Mammary epithelial cell (primary cell): ENCODE measurements at places on chromosomes 5 and 9. TPM values are rescaled to one million over a fixed set of nuclear protein-coding genes. Genes with fewer than 3 reads are reported as not detected.
A peak's percentile ranks its signal among the peaks of the same experiment; 100 is the strongest.

PGM5 gene
- polyA plus RNA-seq, result 0.12 TPM

RLN2 gene
- polyA plus RNA-seq, result 0.67 TPM

MPDZ gene
- 7.6 TPM for polyA plus RNA-seq

EIF4E1B gene
- not detected for polyA plus RNA-seq

IL3 gene
- not detected for polyA plus RNA-seq

SPINK6 gene
- polyA plus RNA-seq, result 5.3 TPM

TAF11L5 gene
- not detected for polyA plus RNA-seq

EQTN gene
- polyA plus RNA-seq, result not detected

SHOC1 gene
- 0.01 TPM for polyA plus RNA-seq

DNA sequence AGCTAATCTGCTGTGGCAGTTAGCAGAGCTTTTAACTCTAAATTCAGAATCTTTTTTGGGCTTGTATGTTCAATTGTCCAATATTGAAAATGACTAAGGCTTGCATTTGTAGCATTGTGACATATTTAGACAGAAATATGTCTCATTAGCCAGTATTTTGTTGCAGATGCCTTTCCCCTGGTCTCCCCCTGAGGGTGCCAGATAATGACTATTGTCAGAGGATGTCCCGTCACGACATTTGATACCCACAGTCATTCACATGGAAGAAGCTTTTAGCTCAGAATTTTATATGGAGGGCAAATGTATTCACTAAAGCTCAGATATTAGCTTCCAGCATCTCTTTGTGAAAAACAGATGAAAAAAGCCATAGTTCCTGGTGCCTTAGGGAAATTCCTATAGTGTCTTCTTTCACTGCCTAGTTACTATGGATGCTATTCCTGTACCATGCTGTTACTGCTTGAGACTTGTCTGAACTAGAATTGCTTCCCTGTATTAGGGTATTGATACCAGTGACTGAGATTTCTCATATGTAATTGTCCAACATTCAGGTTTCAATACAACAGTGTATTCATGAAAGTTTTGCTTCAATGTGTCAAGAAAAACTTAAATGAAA, 96.2 kb downstream of the CCDC192 start:
- DNase-seq, result no peak

- peak; percentile 28 for DNase-seq
These were observed 75.0 kb downstream of the TNC start for GRCh38 chr9:115042781-115043509.

GRCh38 chr5:56340196-56340980, 107.3 kb upstream of the ANKRD55 start:
- DNase-seq, result peak; percentile 30

DNA sequence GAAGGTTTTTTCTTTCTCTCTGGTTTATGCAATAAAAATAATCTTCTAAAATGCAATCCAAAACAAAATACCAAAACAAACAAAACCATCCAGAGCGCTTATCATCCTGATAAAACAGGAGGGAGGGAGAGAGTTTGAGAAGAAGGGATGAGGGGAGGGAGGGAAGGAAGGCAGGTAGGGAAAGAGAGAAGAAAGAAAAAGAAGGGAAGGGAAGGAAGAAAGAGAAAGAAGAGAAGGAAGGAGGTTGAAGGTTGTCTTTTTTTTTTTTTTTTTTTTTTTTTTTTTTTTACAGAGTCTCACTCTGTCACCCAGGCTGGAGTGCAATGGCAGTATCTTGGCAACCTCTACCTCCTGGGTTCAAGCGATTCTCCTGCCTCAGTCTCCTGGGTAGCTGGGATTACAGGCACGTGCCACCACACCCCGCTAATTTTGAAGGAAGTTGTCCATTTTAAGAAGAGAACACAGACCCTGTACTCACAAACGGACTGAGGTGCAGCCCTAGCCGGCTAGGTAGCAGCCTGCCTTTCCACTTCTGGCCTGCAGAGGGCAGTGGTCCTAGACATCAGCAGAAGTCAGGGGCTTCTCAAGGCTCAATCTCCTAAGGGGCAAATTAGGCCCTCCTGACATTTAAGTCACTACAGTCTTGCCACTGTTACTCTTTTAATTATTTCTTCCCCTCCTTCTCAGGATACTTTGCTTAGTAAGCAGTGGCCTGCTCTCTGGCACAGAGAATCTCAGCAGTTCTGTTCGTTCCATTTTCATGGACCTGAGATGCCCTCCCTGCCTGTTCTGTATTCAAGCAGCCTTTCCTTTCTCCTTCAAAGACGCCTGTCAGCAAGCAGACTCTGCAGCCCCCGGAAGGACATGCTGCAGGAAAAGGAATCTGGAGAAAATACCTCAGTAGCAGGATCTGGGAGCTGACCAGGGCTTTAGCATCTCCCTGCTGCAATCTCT, 76.4 kb downstream of the EPB41L4B start:
- peak; percentile 40 for DNase-seq

DNA sequence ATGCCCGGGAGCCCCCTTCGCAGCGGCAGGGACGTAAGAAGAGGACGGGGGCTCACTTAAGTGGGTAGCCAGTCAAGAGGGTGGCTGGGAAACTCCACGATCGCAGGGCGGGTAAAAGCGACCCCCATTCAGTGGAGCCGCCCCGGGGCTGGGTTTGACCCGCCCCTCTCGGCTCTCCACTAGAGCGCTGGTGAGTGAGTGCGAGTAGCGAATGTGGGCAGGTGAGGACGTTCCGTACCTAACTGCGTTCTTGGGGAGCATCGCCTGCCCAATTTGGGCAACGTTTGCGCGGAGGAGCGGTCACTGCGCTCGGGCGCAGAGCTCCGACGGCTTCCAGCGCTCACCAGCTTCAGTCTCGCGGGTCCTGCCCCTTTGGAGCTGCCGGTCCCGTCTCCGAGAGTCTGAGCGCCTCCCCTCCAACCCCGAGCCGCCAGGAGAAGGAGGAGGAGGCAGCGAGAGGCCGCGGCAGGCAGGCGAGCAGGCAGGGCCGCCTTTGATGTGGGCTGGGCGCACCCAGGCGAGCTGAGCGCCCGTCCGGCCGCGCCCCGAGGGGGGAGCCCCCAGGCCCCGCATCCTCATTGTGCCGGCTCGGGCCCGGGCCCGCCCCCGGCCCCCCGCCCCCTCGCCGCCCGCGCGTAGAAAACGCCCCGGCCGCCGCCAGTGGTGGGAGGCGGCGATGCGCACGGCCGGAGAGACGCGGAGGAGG, at the start of gene FGF18:
Gene FGF18 (plus strand): TSS at position 666 of the 706 bp plus-strand sequence. CDS start 553 bp downstream, outside the sequence.
- peak; percentile 56 for DNase-seq

- no peak for DNase-seq
These were observed 24.3 kb downstream of the KCNT1 start for GRCh38 chr9:135726138-135726853.

DNA sequence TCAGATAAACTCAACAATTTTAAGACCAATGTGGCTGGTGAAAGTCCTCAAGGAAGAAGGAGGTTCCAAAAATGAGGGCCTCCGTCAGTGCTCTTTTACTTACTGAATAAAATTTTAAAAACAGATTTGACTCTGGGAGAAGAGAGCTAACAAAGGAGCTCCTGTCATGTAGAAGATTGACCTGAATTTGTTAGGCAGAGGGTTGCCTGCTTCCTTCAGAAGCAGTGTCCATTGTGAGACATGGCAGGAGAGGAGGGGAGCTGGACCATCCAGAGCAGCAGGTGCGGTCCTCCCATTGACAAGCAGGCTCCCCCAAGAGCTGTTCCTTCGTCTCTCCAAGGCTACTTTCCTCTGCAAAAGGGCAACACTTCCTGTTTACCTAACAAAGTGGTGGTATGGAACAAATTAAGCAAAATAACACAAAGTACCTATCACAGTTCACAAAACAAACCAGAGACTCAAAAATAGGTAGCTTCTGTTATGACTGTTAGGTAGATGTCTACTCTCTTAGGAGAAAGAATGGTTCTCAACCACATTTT, 238.1 kb downstream of the DENND1A start:
- DNase-seq, result no peak

DNA sequence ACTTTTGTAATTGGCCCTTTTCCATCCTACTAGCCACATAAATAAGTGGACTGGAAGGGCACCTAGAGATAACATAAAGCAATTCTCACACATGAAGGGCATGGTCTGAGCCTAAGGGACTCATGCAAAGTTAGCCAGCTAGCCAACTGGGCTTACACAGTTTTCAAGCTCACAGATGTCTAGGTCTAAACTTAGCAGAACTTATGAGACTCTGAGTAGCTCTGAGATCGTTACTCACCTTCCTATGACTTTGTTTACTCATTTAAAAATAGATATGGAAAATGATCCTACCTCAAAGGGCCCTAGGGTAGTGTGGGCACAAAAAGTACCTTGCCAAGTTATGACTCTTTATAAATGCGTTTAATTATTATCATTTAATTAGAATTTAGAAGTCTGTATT, 410.4 kb upstream of the MPDZ start:
- DNase-seq, result no peak

DNA sequence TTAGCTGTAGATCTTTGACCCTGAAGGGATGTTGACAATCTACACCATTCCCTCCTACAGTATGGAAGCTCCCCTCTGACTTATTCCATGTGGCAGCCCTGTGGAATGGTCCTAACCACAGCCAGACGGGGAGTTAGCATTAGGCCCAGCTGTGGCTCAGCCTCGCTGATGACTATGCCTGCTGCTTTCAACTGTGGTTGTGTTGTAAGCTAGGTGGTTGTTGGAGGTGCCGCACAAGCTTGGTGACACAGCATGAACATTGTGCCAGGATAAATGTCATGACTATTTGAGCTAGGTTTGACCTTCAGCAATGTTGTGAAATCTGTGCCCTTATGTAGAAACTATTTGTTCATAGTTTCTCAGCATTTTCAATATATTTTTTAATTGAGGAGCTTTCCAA, 40.6 kb downstream of the SGCD start:
- no peak for DNase-seq

DNA sequence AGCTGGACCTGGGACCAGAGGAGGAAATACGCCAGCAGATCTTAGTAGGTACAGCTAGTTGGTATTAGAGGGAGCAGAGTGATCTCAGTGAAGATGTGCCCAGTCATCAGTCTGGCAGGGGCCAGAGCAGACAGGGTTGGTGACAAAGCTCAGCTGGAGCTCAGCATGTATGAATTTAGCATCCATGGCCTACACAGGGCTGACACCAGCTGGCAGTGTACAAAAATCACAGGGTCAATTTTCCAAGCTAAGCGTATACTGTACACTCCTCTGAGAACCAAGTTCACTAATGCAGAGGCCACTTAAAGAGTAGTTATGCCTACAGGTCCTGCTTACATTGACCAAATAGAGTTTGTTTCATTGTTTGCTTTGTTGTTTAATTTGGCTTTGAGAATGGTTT, 146.6 kb downstream of the SLC24A2 start:
- DNase-seq, result no peak

GRCh38 chr9:14899042-14899814, 11.0 kb downstream of the FREM1 start:
- DNase-seq, result no peak

DNA sequence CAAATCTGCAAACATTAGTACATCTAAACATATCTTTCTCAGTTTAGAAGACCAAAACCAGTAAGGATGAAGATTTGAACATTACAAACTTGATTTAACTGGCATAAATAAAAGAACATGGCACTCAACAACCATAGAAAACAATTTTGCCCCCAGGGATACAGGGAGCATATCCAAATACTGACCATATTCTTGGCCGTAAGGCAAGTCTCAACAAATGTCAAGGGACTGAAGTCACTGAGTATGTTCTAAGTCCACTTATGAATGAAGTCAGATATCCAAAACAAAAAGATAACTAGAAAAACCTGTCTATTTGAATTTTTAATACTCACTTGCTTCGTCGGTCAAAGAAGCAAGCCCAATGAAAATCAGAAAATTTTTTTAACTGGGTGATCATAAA, 14.1 kb downstream of the FEM1C start:
- DNase-seq, result peak; percentile 56

DNA sequence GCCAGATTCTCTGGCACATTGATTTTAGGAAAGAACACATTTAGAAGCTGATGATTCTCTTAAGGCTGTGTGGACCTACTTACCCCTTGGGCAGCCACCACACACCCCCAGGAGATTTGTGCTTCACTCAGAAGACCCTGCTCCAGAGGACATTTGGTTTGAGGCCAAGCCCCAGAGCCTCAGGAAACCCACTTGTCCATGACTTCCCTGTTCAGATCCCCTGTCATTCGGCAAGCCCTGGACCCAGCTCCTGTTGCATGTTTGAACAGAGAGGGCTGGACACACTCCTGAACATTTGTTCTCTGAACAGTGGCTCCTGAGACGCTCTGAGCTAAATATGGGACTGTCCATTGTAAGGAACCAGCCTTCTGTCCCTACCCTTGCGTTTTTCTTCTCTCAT, 82.1 kb downstream of the AMBP start:
- DNase-seq, result no peak

- DNase-seq, result peak; percentile 77
These were observed 1.3 kb upstream of the PHPT1 start for GRCh38 chr9:136847826-136848392.

- DNase-seq, result no peak
These were observed 60.4 kb downstream of the PSAT1 start for GRCh38 chr9:78357165-78357873.

DNA sequence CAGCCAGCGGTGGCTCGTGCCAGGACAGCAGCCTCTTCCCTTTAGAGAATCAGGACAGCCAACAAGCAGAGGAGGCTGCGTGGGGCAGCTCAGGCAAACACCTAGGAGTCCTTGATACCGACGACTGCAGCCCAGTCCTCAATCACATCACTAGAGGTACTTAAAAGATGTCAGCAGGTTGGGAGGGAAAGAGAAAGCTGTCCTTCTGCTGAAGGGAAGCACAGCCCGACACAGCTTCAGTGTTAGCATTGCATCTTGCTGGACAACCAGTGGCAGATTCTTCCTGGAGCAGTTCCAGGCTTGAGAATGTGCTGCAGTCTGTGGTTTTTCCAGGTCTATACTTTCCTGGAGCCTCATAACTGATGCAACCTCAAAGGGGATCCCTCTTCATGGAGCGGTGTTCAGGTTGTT, 230.5 kb downstream of the SYK start:
- no peak for DNase-seq

DNA sequence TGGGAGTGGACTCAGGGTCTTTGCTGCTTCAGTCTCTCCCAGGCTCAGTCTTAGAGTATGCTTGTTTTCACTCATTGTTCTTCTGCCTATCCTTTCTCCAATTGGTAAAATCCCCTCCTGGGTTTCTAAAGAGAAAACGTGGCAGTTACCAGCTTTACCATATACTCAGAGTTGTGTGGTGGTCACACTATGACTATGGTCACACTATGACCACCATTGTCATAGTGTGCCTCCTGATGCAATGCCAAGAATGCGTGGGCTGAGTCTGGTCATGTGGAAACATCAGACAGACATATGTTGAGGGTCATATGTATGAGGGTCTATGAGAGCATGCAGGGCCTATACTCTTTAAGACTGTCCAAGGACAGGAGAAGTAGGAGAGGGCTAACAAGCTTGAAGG, 326.5 kb upstream of the PRR16 start:
- no peak for DNase-seq

DNA sequence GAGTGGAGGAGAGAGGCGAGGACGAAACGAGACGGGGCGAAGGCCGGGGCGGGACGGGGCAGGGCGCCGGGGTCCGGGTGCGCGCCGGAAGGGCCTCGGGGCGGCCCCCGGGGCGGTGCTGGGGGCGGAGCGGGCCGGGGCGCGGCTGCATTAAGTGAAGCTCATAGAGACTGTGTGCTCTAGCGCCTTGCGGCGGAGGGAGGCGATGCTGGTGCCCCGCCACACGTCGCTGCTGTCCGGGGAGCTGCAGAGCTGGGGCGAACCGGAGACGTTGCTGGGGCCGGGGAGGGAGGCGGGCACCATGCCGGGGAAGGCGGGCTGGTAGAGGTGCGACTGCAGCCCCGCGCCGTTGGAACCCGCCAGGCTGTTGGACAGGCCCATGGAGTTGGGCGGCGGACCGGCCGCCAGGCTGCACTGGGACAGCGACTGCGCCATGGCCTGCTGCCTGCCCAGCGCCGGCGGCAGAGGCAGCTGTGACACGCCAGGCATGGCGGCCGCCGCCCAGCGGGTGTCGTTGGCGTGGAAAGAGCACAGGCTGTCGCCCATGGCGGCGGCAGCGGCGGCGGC, 8.3 kb downstream of the OTP start:
- peak; percentile 27 for DNase-seq

- no peak for DNase-seq
These were observed 131.6 kb downstream of the FANCC start for GRCh38 chr9:95185956-95186355.
